Breast epithelium (tissue), 4 donors: ENCODE measurements at places on chromosomes 7 and 10. TPM values are rescaled to one million over a fixed set of nuclear protein-coding genes. Genes with fewer than 3 reads are reported as not detected.

Gene HOXA3
- 4.5 TPM for total RNA-seq

DNA sequence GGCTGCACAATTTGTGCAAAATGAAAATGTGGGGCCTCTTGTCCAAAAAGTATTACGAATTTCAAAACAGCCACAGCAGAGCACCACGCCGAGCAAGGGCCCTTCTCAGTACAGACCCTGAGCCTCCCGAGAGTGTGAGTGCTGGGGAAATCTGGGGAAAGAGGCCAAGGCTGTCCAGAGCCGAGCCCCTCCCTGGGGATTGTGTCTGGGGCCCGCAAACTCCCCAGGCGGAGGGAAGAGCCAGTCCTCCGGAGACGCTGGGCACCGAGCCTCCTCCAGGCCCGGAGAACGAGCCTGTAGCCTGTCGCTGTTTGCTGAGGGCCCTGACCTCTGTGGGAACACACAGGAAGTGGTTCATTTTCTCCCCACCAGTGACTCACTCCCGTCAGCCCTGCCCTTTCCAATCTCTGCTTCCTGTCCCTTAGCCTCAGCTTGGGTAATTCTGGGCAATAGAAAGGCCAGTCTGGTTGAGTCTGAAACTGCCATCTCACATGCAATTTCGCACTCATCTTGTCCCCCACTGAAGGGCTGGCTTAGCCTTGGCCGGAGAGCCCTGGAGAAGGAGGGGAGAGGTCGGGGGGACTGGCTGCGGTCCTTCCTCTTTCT lies 19.5 kb upstream of the GNA12 start:
- DNase-seq, result no peak

DNA sequence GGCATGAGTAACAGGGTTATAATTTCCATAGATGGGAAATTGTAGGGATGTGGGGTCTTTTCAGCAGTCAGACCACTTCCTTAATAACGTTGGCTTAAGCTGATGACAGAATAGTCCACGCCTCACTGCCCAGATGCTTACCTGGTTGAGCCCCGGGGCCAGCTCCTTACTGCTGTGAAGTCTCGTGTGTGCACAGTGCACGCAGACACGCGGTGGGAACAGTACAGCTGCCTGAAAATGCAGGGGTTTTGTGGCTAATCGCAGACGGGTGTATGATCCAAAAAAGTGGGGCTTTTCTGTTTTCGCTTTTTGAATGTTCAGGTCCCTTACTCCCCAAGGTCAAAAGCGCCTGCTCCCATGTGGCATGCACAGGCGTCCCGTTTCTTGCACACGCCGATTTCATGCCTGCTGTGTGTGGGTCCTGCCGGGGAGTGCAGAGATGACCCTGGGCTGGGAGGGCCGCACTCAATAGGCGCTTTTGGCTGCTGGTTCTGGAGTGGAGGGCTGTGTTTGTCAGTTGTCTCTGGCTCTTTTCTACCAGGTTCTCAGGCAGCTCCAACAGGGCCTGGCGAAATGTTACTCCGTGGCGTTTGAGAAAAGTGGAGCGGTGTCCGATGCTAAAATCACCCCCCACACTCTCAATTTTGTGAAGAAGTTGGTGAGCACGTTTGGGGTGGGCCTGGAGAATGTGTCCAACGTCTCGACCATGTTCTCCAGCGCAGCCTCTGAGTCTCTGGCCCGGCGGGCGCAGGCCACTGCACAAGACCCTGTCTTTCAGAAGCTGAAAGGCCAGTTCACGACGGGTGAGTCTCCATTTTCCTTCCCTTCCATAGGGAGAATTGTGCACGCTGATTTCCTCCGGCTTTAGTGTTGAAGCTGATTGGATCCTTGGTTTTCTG lies 116.0 kb downstream of the TRRAP start:
- no peak for DNase-seq

- no peak for DNase-seq
Observed at GRCh38 chr7:40099837-40100236, 34.6 kb downstream of the MPLKIP start.

DNA sequence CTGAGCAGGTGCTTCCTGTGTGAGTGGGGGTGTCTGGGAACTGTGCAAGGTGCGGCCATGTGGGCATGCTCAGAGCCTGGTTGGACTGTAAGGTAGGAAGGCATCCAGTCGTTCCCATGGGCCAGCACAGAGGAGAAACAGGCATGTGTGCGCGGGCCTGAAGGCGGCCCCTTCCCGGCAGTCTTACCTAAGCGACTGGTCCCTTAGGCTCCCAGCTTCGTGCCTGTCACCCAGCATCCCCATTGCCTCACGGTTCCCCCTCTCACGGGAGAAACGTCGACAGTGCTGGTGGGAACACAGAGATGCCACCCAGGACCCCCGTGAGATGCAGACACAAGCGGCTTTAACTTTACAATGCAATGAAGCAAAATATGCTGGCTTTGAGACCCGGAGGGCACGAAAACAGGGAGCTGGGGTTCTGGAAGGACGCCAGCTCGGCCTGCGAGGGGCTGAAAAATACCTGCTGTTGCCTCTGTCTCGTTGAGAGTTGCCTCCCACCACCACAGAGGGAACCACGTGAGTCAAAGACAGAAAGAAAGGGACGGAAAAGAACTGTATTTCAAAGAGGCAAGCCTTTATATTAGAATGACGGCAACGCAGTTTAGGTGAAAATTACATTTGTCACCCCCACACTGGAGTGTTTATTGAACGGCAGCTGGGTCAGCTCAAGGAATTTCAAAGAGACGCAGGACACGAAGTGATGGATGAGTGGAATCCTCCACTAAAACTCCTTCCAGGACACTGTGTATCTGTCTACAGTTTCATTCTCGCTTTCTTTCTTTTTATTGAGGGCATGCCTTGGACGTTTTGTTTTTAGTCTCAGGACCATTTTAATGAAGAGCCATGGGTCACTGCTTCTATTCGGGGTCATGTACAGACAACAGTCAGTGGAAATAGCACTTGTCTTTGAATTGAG lies 128.4 kb downstream of the DNAJB6 start:
- DNase-seq, result no peak

DNA sequence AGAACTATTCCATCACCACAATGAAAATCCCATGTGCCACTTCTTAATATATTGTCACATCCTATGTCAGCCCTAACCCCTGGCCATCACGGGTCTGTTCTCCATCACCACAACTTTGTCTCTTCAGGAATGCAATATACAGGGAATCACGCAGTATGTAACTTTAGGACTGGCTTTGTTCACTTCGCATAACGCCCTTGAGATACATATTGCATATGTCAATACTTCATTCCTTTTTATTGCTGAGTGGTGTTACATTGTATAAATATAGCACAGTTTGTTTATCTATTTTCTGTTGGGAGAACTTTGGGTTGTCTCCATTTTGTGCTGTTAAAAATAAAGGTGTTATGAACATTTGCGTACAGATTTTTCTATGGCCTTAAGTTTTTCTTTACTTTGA lies 195.4 kb upstream of the ZMIZ1 start:
- no peak for DNase-seq
